ENCODE measurements at places on chromosomes 13 and 19.

GRCh38 chr13:29905845-29906244, 55.4 kb upstream of the UBL3 start:
- no peak for DNase-seq

GRCh38 chr19:18364826-18365528, 21.0 kb upstream of the GDF15 start:
- DNase-seq = no peak

- DNase-seq = no peak
These were observed 17.8 kb upstream of the CLN5 start for GRCh38 chr13:76973920-76974617.

- DNase-seq = no peak
These were observed 15.8 kb downstream of the GPR180 start for GRCh38 chr13:94617389-94618000.

All from cortex of kidney (tissue), 1 donor.